Uterine smooth muscle cell (primary cell): ENCODE measurements at places on chromosomes 13 and 19. TPM values are rescaled to one million over a fixed set of nuclear protein-coding genes. Genes with fewer than 3 reads are reported as not detected.

Gene C1QTNF9B
- 0.37 and 1.2 TPM in 2 replicates for total RNA-seq

Gene SIRT6
- total RNA-seq: 14.7 and 21.5 TPM in 2 replicates

Gene PROSER3
- 6.1 and 7.9 TPM in 2 replicates for total RNA-seq

Gene COL4A2
- total RNA-seq: 97.1 and 313 TPM in 2 replicates

Gene ZSWIM9
- 3.1 TPM in 2 replicates for total RNA-seq

Gene CPB2
- not detected in 2 replicates for total RNA-seq

Gene DMPK
- 21.7 and 39.0 TPM in 2 replicates for total RNA-seq

Gene WASF3
- 7.6 and 10.2 TPM in 2 replicates for total RNA-seq

Gene ZDHHC20
- 96.2 and 97.3 TPM in 2 replicates for total RNA-seq

Gene SNRPD2
- 360 and 424 TPM in 2 replicates for total RNA-seq

Gene ZNF135
- total RNA-seq: 4.2 and 6.2 TPM in 2 replicates

Gene SBK3
- total RNA-seq: 0.12 TPM in 1 of 2 replicates, not detected in the other

Gene SOX21
- total RNA-seq: not detected in 2 replicates

Gene PPM1N
- total RNA-seq: 2.3 and 2.7 TPM in 2 replicates

Gene COL4A1
- 43.2 and 206 TPM in 2 replicates for total RNA-seq
